Colonic mucosa (tissue), 4 donors: ENCODE measurements at places on chromosomes 11 and 22. TPM values are rescaled to one million over a fixed set of nuclear protein-coding genes. Genes with fewer than 3 reads are reported as not detected.
A peak's percentile ranks its signal among the peaks of the same experiment; 100 is the strongest.

DNA sequence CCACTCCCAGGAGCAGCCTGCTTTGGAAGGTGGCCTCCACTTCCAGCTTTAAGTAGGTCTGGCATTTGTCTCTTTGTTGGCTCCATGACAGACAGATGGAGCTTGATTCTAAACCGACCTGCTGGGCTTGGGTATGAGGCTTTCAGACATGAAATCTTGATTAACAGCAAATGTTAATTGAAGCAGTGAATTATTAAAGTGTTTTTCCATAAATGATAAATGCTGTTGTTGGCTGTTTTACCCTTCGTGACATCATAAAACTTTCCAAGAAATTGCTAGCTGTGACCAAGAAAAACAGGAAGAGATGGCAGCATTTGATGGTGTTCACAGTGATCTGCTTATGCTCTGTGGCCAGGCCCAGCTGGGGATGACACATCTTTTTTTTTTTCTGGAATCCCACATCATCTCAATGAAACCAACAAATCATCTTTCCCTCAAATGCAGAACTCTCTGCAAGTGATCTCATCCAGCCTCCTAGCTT lies 66.1 kb downstream of the RBMXL2 start:
- H3K4me3 ChIP-seq: no peak overlapping the region
- H3K27me3 ChIP-seq: no peaks in the 10 kb centered on the region
- H3K27ac ChIP-seq: no peak overlapping the region

DNA sequence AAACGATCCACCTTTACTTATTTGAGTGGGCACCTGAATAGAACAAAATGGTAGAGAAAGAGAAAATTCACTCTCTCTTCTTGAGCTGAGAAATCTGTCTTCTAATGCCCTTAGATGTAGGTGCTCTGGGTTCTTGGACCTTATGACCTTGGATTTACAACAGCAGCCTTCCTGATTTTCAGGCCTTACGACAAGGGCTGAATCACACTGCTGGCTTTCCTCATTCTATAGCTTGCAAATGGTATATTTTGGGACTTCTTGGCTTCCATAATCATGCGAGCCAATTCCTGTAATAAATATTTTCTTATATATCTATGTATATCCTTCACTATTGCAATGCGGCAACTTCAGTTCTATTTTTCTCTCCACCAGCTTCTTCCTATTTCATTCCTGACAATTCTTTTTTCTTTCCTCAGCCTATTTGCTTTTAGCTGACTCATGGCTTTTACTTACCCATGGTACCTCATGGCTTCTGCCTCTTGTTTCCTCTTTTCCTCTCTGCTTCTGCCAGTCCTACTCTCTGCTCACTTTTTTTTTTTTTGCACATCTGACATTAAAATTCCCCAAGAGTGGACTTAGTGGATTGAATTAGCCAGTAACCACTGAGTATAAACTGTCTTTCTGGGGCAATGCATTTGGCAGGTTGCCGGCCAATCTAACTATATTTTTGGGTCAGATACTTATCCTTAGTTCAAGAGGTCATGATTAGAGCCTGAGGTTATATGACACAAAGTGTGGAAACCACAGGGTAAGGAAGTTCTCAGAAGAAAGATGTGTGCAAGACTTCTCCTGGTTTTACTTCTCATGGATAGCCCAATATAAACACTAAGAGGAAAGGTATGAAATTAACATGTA lies 359.5 kb downstream of the TMEM135 start:
- H3K36me3 ChIP-seq: no peaks in the 10 kb centered on the region
- no peak overlapping the region for H3K27ac ChIP-seq
- H3K4me1 ChIP-seq: no peaks in the 10 kb centered on the region
- no peaks in the 10 kb centered on the region for H3K27me3 ChIP-seq
- DNase-seq: no peak
- H3K4me3 ChIP-seq: no peak overlapping the region

GRCh38 chr11:1699771-1700170 lies 2.8 kb downstream of the KRTAP5-6 start:
- H3K36me3 ChIP-seq: no peaks in the 10 kb centered on the region
- no peaks in the 10 kb centered on the region for H3K27me3 ChIP-seq
- H3K4me3 ChIP-seq: no peak overlapping the region
- peak; percentile 13 for DNase-seq

GRCh38 chr11:27241311-27242122 lies 121.5 kb downstream of the CCDC34 start:
- no peaks in the 10 kb centered on the region for H3K36me3 ChIP-seq
- H3K4me3 ChIP-seq: no peak overlapping the region
- no peak overlapping the region for H3K27ac ChIP-seq
- H3K27me3 ChIP-seq: no peaks in the 10 kb centered on the region
- H3K4me1 ChIP-seq: no peaks in the 10 kb centered on the region

DNA sequence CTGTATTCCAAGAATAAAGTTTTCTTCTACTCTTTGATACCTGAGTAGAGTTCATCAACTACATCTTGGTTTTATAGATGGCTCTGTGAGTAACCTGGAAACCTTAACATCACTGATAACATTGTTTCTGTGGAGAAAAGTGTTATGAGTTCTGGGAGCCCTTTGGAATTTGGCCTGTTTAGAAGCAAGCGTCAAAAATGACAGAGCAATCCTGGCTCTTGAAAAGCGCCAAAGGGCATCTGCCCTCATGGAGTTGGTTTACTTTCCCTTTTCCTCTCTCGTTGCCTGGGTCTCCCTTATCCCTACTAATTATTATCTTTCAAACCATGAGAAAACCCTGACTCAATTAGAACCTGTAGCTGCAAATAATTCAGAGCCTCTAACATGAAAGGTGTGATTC lies 140.1 kb downstream of the DBX1 start:
- DNase-seq: no peak
- no peak overlapping the region for H3K4me3 ChIP-seq
- H3K4me1 ChIP-seq: no peaks in the 10 kb centered on the region
- no peaks in the 10 kb centered on the region for H3K27me3 ChIP-seq
- H3K27ac ChIP-seq: no peak overlapping the region
- H3K36me3 ChIP-seq: no peaks in the 10 kb centered on the region

TSSK2 gene
- not detected for total RNA-seq

DNA sequence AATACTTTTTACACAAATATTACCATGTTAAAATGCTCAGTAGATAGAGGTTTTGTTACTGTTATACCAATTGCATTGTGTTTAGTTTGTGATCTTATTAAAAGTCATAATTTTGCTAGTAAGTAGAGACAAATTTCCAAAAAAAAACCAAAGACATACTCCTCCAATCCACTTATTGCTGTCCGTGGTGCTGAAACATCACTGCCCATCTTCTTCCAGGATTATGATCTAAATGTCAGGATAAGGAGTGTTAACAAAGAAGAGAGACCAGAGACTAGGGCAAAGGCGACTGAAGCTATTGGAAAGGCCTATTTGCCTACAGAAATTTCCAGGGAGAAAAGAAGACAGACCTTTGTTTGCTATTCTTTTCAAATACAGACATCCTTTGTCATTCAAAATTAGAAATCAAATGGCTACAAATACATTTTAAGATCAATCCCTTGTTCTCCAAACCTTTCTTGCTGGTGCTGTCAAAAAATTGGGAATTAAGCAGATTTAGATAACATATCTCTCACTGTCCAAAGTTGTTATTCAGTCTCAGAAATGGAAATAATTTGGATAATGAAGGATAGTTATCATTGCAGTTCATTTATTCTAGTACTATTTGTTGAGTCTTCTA lies 199.7 kb downstream of the C11orf91 start:
- H3K27ac ChIP-seq: no peak overlapping the region
- no peak for DNase-seq
- no peaks in the 10 kb centered on the region for H3K36me3 ChIP-seq
- H3K4me3 ChIP-seq: no peak overlapping the region
- no peaks in the 10 kb centered on the region for H3K27me3 ChIP-seq

DNA sequence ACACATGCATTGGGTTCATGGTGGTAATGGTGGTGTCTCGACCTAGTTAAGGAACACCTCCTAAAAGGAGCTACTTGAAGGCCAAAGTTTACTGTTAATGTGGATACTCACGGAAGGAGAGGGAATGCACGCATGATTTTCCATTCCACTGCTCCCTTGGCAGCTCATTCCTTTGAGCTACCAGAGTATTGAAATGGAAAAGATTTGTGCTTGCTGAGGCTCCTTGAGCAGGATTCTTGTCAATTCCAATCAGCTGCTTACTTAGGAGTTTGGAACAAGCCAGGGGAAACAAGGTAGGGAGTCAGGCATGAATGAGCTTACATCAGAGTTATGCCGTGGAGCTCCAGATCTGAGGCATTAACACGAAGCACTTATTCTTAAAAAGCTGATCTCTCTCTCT lies 108.8 kb downstream of the GRIA4 start:
- no peaks in the 10 kb centered on the region for H3K27me3 ChIP-seq
- no peak overlapping the region for H3K27ac ChIP-seq
- H3K4me1 ChIP-seq: no peaks in the 10 kb centered on the region
- no peak for DNase-seq
- H3K4me3 ChIP-seq: no peak overlapping the region
- H3K36me3 ChIP-seq: no peaks in the 10 kb centered on the region
